CD14-positive monocyte (primary cell): ENCODE measurements at places on chromosomes 16 and 17. TPM values are rescaled to one million over a fixed set of nuclear protein-coding genes. Genes with fewer than 3 reads are reported as not detected.
A peak's percentile ranks its signal among the peaks of the same experiment; 100 is the strongest.

NOS2 gene
- polyA plus RNA-seq: not detected in 2 replicates

TNK1 gene
- polyA plus RNA-seq: not detected

DHX8 gene
- polyA plus RNA-seq: 35.6 TPM

KAT2A gene
- 1.9 TPM for polyA plus RNA-seq

KRT9 gene
- not detected for polyA plus RNA-seq

GRCh38 chr17:48263731-48264035 lies 156.1 kb downstream of the SNX11 start:
- no peaks in the 10 kb centered on the region for H3K4me1 ChIP-seq
- DNase-seq: no peak
- H3K4me3 ChIP-seq: no peak overlapping the region
- H3K27me3 ChIP-seq: no peaks in the 10 kb centered on the region
- H3K36me3 ChIP-seq: no peaks in the 10 kb centered on the region

DNA sequence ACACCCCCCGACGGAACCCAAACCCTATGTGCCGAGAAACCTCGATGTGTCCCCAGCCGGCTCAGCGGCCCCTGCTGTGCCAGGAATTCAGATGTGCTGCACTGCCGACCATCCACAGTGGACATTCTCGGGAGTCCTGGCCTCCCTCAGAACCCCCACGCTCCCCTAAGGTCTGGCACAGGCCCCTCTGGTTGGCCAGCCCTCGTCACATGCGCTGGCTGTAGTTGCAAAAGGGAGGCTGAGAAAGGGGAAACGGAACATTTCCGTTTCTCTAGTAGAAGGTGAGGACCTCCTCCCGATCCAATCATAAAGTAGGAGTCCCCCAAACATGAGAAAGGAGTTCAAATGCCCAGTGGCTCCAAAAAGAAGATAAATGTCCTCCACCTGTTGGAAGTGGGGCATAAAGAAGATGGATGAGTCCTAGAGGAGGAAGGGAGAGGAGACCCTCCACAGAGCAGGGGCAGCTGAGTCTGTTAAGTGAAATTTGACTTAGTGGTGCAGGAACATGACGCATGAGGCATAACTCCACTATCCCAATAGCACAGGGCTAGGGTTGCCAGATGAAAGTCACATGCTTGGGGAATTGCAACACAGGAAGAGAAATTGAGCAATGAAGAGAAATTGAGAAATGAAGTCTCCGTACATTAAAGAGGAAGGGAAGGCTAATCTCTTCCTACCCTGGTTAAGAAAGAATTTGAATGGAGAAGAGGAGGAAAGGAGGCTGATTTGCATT lies 49.3 kb upstream of the WSB1 start:
- no peaks in the 10 kb centered on the region for H3K27me3 ChIP-seq
- no peak overlapping the region for H3K4me3 ChIP-seq
- peak; percentile 99 for DNase-seq
- H3K4me1 ChIP-seq: peaks cover 80% of the 10 kb centered on the region
- peak overlapping the region; percentile 96 for H3K27ac ChIP-seq
- no peaks in the 10 kb centered on the region for H3K36me3 ChIP-seq

DNA sequence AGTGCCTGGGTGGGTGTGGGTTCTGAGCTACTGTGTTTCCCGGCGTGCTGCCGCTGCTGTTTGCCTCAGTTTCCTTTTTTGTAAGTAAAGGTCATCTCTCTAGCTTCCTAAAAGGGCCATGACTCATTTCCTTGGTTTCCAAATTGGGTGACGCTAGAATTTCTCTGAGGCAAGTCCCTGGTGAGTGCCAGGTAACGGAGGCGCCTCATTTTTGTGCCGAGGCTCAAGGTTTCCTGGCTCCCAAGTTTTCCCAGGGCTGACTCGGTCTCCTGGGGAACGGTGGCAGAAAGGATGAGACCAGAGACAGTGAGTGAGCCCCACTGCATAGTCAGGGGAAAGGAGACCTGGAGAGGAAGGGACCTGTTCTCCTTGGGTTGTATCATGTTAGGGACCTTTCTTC lies 20.3 kb downstream of the MSI2 start:
- no peak overlapping the region for H3K27ac ChIP-seq
- H3K36me3 ChIP-seq: peaks cover 2% of the 10 kb centered on the region
- H3K27me3 ChIP-seq: no peaks in the 10 kb centered on the region
- H3K4me1 ChIP-seq: peaks cover 5% of the 10 kb centered on the region

DNA sequence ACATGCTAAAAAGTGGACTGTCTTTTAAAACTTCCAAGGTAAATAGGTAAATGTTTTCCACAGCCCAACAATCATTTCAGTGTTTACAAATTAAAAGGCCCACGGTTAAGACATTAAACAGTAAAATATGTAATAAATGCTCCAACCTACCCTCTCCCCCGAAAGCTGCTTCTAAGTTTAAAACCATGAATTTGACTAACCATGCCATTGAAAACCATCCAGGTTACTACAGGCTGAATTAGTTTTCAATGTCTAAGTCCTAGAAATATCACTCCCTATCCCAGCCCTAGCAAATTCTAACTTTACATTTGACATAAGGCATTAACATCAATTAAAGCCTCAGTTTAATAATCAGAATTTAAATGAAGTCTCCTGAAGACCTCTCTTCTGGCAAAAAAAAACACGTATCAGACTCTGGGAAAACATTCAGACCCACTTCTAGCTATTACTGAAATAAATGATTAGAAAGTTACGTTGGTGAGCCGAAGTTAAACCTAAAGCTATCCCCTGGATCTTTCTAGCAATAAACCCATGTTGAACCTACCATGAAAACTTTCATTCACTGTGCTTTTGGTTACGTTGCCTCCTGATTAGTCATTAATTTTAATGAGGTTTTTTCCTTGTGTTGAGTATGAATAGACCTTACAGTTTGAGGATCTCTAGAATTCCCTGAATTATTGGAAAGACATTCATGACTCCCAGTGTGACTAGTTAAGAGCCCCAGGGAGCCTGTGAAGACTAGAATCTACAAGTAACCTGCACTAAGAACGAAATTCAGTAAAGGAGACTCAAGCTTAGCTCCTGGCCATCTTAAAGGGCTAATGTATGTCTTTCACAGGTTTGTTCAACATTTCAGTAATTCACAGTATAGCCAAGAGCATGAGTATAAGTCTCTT lies 1.7 kb upstream of the POLG2 start:
- DNase-seq: no peak
- H3K4me1 ChIP-seq: peaks cover 49% of the 10 kb centered on the region
- no peaks in the 10 kb centered on the region for H3K27me3 ChIP-seq
- peaks cover 60% of the 10 kb centered on the region for H3K36me3 ChIP-seq
- H3K27ac ChIP-seq: peak overlapping the region; percentile 97

DNA sequence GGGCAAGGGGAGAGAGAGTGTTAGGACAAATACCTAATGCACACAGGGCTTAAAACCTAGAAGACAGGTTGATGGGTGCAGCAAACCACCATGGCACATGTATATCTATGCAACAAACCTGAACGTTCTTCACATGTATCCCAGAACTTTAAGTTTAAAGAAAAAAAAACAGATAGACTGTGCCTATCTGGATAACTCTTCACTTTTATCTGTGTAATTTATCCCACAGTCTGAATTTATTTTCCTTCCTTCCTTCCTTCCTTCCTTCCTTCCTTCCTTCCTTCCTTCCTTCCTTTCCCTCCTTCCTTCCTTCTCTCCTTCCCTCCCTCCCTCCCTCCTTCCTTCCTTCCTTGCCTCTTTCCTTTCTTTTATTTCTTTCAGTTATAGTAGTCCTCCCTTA lies 370.7 kb downstream of the CDH8 start:
- H3K36me3 ChIP-seq: no peaks in the 10 kb centered on the region
- no peak for DNase-seq
- no peak overlapping the region for H3K27ac ChIP-seq
- no peak overlapping the region for H3K4me3 ChIP-seq

GRCh38 chr16:57865746-57866528 lies 63.6 kb upstream of the KIFC3 start:
- H3K27ac ChIP-seq: no peak overlapping the region
- no peak overlapping the region for H3K4me3 ChIP-seq
- H3K27me3 ChIP-seq: no peaks in the 10 kb centered on the region
- no peak for DNase-seq
- no peaks in the 10 kb centered on the region for H3K36me3 ChIP-seq

- DNase-seq: no peak
- no peak overlapping the region for H3K4me3 ChIP-seq
- no peaks in the 10 kb centered on the region for H3K36me3 ChIP-seq
- no peaks in the 10 kb centered on the region for H3K27me3 ChIP-seq
Measured at GRCh38 chr17:16877099-16877498, 94.8 kb downstream of the TNFRSF13B start.

DNA sequence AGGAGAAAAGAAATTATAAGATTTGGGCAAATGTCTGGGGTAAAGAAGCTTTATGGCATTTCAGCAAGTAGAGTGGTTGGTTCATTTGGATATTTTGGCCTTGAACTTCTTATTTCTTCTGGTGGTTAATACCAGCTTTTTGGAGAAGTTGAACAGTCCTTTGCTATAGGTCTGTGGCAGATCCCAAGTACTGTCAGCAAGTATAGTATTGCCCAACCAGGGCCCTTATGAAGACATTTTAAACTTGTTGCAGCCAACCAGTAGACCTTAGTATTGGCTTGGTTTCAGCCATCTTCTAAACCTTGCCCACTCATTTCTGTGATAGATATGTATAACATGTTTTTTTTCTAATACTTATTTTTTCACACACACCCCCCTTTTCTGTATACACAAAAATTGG lies 2.2 kb downstream of the SP2 start:
- peak; percentile 68 for DNase-seq
- peak overlapping the region; percentile 38 for H3K27ac ChIP-seq
- peaks cover 9% of the 10 kb centered on the region for H3K36me3 ChIP-seq
- peaks cover 41% of the 10 kb centered on the region for H3K4me1 ChIP-seq

DNA sequence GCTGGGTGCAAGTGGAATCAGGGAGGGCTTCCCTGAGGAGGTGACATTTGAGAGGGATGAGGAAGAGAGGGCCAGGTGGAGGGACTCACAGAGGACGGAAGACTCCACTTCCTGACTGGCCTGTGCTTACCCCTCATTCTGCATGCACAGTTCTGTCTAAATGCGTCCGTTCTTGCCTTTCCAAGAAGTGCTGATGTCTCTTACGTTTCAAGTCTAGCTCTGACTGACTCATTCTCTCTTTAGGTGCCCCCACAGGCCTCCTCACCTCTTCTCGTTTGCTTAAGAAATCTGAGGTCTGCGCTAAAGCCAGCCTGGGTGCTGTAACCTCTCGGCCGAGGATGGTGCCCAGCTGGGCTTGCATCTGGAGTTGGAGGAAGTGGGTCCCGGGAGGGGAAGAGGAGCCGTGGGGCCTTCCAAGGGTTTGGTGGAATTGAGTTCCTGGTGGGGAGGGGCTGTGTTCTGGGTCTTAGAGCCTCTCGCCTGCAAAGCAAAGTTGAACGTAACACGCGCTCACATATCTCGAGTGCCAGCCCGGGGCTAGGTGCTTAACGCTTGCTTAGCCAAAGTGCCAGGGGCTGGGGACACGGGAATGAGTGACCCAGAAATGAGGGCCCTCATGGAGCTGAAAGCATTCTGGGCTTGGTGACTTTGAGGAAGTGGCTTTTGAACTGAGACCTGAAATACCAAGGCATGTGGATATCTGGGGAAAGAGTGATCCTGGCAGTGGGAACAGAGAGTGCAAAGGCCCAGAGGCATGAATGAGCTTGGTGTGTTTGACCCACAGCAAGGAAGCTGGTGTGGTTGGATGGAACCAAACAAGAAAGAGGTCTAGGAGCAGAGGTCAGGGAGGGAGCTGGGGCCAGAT lies 4.8 kb downstream of the IL4R start:
- peaks cover 75% of the 10 kb centered on the region for H3K4me1 ChIP-seq
- H3K4me3 ChIP-seq: peak overlapping the region; percentile 95
- peak; percentile 83 for DNase-seq
- H3K36me3 ChIP-seq: no peaks in the 10 kb centered on the region
- H3K27ac ChIP-seq: peak overlapping the region; percentile 86

DNA sequence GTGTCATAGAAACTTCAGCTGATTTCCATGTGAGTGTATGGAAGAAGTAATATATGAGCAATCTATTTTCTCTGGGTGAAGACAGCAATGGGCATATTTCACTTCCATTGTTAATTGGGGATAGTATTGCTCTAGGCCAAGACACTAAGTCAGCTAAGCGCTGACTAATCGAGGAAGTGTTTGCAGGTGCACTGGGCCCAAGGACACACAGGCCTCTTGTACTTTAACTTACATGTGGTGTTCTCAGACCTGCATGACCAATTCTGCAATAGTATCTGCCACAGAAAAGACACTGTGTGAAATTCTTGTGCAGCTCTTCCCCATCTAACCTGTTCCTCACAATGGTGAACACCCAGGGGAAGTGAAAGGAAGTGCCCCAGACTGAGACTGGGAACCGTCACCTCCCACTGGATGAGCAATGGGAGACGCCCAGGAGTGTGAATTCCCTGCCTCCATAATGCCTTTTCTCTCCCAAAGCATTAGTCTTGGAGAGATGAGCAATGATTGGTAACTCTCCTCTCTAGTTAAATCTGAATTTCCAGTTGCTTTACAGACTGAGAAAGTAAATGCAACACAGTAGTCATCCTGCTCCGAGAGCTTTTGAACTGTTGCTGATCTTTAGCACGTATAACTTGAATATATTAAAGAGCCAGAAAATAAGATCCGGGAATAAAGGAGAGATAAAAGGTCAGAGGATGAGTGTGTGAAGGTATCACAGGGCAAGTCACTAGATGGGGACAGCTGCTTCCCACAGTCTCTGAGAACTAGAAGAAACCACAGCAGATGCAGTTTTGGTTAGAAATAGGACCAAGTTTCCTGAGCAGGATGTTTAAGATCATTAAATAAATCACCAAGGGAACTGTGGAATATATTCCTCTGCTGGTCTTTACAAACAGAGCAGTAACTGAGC lies 82.6 kb downstream of the CDK5R1 start:
- H3K36me3 ChIP-seq: no peaks in the 10 kb centered on the region
- DNase-seq: no peak
- H3K27me3 ChIP-seq: no peaks in the 10 kb centered on the region
- no peak overlapping the region for H3K27ac ChIP-seq

- H3K27ac ChIP-seq: no peak overlapping the region
- peaks cover 30% of the 10 kb centered on the region for H3K27me3 ChIP-seq
- no peak for DNase-seq
- H3K4me3 ChIP-seq: no peak overlapping the region
Measured at GRCh38 chr16:2860826-2861567, 3.0 kb upstream of the PRSS22 start.

GRCh38 chr16:55834049-55834448 lies 1.2 kb upstream of the CES1 start:
- no peaks in the 10 kb centered on the region for H3K27me3 ChIP-seq
- no peak overlapping the region for H3K27ac ChIP-seq
- no peaks in the 10 kb centered on the region for H3K36me3 ChIP-seq
- peak; percentile 59 for DNase-seq
